ENCODE measurements at places on chromosomes 13 and 19.

DNA sequence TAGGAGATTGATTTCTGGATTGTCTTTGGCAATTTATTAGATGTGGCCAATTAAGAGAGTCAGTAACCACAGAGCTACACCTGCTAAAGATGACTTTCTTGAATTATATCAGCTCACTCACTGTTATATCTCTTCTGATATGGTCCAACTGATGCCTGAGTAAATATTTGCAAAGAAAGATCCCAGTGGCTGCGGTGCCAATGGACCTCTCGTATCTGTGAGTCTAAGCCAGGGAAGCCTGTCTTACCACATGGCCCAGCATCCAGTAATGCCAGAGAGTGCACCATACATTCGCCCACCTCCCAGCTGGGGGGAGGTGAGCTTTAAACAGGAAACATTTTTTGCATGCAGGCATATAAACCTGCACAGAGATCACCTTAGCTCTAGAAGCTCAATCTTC lies 82.7 kb upstream of the SLC15A1 start:
- no peak for DNase-seq

- DNase-seq, result no peak
These were observed 71.9 kb downstream of the TNFRSF19 start for GRCh38 chr13:23642110-23642509.

DNA sequence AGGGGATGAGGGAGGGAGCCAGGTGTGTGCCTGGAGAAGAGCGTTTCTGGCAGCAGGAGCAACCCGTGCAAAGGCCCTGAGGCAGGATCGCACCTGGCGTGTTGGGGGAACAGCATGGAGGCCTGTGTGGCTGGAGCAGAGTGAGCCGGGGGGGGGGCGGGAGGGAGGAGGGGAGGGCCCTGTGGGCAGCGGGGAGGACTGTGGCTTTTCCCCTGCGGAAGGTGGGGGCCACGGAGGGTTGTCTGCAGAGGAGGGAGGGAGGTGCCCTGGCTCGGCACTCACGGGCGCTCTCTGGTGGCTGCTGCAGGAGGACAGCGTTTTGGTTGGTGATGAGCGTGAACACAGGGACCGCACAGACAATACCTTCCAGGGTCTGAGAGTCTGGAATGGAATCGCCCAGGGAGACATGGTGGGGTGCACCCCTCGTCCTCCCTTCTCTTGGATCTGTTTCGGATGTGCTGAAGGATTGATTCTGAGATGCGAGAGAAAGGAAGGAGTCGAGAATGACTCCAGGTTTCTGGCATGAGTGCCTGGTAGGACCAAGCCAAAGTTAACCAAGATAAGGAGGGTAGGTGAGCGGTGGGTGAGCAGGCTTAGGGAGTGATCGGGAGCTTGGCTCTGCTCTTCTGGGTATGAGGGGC lies 6.5 kb downstream of the RAB11B start:
- peak; percentile 57 for DNase-seq

DNA sequence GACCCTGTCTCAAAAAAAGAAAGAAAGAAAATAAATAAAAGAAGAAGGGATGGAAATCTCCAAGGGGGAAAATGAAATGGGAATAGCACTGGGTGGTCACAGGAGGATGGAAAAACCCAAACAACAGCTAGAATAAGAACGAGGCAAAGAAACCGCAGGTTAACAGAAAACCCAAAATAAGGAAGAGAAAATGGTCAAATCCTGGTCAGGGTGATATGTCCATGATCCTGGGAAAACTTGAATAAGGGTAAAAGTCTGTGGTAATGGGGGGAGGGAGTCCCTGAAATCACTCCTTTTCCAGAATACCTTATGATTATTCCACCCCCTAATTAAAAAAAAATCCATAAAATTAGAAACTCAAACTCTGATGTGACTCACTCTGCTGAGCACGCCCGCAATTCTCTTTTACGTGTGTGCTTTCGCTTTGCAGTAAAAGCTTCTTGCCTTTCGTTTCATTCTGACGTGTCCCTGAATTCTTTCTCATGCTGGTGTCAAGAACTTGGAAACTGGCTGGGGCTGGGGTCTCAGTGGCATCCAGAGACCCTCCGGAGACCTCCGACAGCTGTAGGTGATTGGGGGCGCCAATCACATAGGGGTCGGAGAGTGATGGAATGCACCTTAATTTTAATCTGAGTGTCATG lies 4.3 kb upstream of the NAXD start:
- DNase-seq, result no peak

GRCh38 chr19:54392105-54392504 lies 23.2 kb upstream of the TTYH1 start:
- DNase-seq, result no peak

- DNase-seq, result no peak
These were observed 1.9 kb downstream of the FOXO1 start for GRCh38 chr13:40664350-40665125.

GRCh38 chr19:58498316-58499020 lies 13.3 kb downstream of the SLC27A5 start:
- DNase-seq, result no peak

- no peak for DNase-seq
These were observed 106.4 kb upstream of the MLNR start for GRCh38 chr13:49113526-49114286.

GRCh38 chr13:90591927-90592268 lies 755.6 kb upstream of the MIR17HG start:
- DNase-seq, result no peak

DNA sequence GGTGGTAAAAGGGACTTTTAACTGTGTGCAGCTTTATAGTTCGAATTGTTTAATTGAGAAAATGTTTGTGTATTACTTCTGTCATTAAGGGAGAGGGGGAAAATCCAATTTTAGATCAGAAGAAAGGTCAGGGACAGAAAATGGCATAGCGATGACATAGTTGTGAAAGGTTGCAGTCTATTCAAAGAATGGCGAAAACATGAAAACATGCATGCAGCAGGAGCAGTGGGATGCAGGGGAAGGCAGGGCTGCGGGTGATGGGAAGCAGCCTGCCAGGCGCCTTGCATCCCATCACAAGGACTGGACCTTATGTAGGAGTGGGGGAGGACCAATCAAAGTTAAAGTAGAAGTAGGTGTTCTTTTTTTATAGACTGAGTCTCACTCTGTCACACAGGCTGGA lies 125.9 kb downstream of the CDK8 start:
- no peak for DNase-seq

- no peak for DNase-seq
These were observed 2819.7 kb downstream of the PCDH9 start for GRCh38 chr13:64410276-64411053.

DNA sequence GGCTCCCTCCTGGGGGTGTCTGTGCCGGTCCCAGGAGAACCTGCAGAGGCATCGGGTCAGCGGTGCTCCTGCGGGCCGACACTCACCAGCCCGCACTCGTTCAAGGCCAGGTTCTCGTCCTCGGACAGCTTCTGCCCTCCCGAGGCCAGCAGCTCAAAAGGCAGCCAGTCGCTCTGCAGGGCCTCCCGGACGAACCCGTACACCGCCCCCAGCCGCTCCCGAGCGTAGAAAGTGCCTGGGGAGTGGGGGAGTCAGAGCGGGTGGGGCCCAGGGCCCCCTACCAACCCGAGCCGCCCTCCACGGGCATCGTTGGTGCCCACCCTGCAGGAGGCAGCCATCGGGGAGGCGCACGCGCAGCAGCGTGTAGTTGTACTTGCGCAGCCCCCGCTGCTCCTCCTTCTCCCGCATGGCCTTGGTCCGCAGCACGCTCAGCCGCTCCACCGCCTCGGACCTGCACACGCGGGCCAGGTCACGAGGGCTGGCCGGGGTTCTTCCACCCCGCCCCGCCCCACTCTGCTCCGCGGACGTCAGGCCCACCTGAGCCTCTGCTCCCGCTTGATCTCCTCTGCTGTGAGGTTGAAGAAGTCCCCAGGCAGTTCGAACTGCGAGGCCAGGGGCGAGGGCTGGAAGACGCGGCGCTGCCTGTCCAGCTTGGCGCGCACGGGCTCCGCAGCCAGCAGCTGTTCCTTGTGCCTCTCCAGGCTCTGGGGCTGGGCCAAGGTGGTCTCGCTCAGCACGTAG lies 11.5 kb downstream of the UBXN6 start:
- DNase-seq, result no peak

GRCh38 chr13:20831933-20832332 lies 58.2 kb upstream of the EEF1AKMT1 start:
- DNase-seq, result no peak

DNA sequence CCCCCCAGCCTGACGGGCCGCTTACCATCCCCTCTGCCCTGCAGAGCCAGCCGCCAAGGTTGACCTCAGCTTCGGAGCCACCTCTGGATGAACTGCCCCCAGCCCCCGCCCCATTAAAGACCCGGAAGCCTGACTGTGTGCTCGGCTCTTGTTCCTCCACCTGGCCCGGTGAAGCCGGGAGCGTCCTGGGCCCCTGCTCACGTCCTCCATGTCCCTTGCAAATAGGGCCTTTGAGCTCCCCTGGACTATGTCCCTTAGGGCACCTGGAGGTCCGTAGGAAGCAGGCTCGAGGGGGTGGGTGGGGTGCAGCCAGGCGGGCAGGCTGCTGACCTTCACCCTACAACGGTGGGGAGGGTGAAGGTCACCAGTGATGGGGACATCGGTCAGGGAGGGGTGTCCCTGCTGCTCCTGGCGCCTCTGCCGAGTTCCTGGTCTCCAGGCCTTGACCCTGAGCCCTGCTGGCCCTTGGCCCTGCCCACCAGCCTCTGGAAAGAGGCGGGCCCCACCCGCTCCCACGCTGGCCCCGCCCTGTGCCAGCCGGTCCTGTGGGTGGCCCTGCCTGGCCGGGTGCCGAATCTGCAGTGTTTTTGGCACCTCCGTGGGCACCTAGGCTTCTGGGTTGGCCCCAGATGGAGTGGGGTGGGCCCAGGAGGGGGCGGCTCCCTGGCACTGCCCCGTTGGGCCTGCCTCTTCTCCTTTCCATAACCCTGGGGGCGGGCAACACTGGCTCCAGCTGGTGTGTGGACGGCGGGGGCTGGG lies 3.3 kb downstream of the ATP5F1D start:
- no peak for DNase-seq

- DNase-seq, result no peak
These were observed 156.4 kb upstream of the RNF113B start for GRCh38 chr13:98333486-98333885.

DNA sequence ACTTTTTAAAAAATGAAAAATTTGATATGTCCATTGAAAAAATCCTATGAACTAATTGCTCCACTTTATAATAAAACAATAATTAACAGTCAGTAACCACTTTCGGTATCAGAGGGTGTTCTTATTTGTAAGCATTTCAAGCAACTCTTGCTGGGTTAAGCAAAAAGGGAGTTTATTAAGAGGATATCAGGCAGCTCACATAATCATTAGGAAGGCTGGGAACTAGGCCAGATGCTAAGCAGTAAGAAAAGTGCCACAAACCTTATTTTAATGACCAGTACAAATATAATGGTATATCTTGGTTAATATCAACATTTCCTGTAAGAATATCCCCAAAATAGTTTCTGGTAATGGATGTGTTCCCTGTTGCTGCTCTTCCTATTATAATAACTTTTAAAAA lies 2618.3 kb upstream of the PCDH20 start:
- DNase-seq, result no peak

DNA sequence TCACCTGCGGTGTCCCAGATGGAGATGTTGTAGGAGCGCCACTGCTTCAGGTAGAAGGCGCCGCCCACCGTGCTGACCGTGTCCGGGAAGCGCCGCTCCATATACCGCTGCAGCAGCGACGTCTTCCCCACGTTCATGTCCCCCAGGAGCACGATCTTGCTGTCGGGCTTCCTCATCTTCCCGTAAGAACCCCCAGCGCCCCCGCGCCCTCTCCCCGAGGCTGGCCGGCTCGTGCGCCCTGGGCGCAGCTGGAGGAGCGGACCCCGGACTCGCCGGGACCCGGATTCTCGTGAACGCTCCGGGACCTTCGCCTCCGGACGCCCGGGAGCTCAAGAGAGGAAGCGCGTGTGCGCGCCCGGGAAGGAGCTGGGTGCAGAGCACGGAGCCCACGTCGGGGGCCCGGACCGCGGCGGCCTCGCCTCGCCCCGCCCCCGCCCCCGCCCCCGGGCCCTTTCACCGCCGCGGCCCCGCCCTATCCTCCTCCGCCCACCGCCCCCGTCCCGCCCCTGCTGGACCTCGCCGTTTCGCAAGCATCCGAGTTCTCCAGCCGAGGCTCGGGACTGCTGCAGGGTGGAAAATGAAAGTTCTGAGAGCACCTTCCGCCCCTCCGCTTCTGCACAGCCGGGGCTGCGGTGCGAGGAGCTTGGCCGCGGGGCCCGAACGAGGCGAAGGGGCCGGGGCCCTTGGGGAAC lies at the start of gene RAB20:
Gene RAB20 (minus strand): TSS at position 379 of the 692 bp plus-strand sequence. CDS start 203 bp downstream, at position 176.
- DNase-seq, result peak; percentile 61

- no peak for DNase-seq
These were observed 13.9 kb downstream of the ZNF543 start for GRCh38 chr19:57334191-57334590.

- no peak for DNase-seq
These were observed 14.4 kb upstream of the MYDGF start for GRCh38 chr19:4684312-4685095.

GRCh38 chr19:45358213-45358792 lies 12.1 kb downstream of the ERCC2 start:
- no peak for DNase-seq

DNA sequence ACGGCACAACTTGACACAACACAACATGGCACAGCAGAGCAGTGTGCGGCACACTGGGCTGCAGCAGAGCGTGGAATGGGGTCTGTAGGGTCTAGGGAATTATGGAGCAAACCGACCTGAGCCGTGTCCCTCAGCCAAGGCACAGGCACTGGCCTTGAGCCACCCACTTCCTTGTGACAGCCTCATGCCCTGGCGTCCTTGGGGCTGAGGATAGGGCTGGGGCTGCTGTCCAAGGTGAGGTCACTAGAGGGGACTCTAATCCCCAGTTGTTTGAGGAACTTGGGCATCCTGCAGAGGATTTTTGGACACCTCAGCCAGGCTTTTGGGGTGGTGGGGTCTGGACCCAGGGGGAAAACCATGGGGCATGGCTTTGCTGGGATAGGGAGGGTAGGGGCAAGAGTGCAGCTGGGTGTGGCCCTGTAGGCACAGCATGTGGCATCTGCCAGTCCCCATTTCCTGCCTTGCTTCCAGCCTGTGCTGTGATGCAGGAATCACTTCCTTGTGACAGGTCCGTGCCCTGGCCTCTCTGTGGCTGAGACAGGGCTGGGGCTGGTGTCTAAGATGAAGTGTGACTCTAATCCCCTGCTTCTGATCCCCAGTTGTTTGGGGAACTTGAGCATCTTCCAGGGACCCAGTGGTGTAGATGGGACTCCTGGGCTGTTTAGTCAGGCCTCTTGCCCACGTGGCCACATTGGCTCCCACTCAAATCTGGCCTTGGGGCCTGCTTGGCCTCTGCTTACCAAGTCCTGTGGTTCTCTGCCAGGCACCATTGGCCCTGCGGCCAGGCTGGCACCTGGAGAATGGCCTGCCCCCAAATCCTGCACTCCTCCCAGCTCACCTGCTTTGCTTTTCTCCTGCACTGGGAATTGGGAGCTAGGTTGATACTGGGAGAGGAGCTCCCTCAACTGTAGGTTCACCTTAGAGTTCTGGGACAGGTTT lies 78.5 kb downstream of the SCGB2B2 start:
- no peak for DNase-seq

GRCh38 chr19:48656840-48657474 lies 11.0 kb upstream of the CA11 start:
- no peak for DNase-seq

GRCh38 chr19:46599716-46600373 lies 1.3 kb upstream of the CALM3 start:
- DNase-seq, result no peak
